ENCODE measurements at places on chromosomes 12 and 14.

GRCh38 chr14:29444805-29445204, 482.8 kb downstream of the PRKD1 start:
- DNase-seq: no peak

DNA sequence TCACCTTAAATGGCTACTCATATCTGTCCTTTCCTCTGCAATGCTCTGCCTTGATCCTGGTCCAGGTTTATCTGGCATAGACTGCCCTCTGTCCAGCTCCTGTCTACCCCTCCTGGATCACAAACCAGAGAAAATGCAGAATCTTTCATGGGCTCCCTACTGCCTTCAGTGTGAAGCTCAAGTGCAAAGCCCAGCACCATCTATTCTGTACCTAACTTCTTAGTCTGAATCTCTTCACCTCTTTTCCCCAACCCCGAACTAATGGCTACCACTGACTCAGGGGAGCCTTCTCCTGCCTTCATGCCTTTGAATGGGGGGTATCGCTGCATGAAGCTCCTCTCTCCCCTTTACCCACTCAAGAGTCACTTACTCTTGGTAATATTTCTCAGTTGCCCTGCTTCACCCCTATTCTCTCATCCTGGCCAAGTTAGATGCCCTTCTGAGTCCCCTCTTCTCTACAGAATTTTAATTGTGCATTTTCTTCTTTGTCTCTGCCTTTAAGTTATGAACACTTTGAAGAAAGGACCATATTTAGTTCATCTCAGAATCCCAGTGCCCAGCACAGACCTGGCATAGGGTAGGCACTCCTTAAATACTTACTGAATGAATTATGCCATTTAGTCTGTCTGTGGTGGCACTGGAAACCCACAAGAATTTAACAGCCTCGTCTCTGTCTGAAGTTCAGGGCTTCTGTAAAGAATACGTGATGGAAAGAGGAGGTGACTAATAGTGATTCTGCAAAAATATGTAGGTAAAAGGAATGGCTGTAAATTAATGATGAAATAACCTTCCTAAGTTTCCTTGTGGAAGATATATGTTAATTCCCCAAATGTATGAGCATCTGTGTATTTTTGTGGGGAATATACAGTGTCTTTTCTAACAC, 191.3 kb upstream of the AMIGO2 start:
- DNase-seq: no peak

GRCh38 chr12:124764451-124764850, 99.2 kb downstream of the SCARB1 start:
- peak; percentile 52 for DNase-seq

DNA sequence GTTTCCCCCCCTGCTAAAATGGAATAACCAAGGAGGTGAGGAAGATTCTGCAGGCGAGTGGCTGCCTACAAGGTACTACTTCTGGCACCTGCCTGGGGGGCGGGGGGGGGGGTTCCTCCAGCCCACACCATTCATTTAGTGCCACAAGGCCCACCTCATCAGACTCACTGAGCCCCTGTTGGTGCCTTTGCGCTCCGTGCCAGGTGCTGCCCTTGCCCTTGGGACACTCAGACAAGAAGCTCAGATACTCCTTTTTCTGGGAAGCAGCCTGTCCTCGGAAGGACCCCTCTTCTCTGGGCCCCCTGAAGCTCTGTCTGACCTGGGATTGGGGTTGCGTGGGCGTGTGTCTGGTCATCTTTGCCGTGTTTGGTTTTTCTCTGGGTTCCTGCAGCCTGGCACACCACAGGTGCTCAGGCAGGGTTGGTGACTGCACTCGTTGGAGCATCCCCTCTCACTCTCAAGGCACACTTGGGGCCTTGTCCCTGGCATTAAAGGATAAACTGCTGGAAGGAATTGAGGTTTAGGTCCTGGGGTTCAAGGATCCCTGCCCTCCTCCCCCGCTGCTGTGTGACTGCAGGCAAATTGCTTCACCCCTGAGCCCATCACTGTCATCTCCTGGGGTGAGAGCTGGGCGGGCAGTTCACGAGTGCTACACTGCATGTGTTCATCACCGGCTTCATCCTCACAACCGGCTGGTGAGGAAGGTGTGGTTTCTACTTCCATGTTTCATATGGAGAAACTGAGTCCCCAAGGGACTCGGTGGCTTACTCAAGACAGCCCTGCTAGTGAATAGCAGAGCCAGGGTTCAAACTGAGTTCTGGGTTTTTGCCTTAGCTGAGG, 16.9 kb downstream of the FAM222A start:
- DNase-seq: no peak

DNA sequence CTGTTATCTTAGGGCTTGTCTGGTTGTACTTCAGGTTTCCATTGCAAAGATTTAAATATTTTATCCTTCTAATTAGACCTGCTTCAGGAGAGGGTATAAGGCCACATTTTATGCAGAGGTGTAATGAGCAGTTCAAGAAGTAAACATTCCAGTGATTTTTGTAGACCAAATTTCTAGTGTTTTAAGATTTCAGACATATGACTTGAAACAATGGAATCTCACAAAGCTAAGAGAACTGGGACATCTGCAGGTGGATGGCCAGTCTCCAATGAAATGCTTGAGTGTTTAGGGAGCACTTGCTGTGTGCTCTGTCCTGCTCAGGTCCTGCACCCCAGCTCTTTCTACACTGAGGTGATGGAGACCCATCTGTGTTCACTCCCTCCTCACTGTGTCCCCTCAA, 7.9 kb downstream of the C14orf132 start:
- no peak for DNase-seq

- no peak for DNase-seq
Measured at GRCh38 chr12:2453076-2453760, 341.6 kb upstream of the FKBP4 start.

GRCh38 chr14:105421723-105422615, 2.3 kb downstream of the MTA1 start:
- DNase-seq: peak; percentile 23

DNA sequence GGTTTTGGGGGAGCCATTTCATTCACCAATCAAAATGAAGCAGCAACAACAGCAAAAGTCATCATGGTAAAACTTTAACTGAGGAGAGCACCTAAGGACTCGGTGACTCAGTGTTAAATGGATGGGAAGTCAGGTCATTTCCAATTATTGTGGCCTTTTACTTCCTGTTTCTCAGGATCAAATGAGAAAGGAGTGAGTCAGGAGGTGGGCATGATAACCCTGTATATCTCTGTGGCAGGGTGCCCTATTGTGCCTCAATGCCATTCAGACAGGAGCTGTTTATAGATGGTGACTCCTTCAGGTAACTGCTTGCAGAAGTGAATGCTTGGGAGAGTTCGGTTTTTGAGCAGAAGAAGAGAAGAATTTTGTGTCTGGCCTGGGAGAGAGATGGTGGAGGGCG, 135.5 kb upstream of the CPM start:
- no peak for DNase-seq

DNA sequence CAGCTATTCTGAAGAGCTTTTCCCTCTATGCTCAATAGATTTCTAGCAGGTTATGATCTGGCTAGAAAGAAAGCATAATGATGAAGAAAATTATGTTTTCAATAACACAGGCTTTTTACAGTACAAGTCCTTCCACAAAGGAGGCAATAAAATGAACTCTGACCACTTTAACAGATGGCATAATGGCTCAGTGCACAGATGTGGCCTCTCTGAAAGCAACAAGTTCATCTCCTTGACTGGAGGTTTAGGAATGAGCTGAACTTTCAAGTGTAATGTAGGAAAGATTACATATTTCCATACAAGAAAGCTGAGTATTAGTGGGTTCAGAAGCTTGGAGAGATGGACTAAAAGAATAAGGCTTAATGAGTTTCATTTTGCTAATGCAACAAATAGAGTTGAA, 147.4 kb downstream of the EFCAB11 start:
- no peak for DNase-seq

DNA sequence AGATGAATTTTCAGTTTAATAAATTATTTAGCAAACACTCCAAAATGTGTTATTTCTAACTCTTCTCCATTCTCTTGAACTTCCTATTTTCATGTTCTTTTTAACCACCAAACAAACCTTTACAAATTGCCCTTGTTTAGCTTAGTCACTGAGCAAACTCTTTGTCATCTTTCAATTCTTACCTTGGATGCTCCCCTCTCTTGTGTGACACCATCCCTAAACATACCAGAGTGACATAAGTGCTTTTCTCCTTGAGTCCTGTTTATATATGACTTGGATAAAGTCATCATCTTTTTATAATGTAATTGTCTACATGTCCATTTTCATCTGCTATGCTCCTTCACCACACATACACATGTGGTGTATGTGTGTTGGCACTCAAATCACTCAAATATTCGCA, 3.4 kb upstream of the TMEM19 start:
- DNase-seq: no peak

GRCh38 chr12:49294804-49295081, 204 bp upstream of the PRPH start:
- DNase-seq: no peak

DNA sequence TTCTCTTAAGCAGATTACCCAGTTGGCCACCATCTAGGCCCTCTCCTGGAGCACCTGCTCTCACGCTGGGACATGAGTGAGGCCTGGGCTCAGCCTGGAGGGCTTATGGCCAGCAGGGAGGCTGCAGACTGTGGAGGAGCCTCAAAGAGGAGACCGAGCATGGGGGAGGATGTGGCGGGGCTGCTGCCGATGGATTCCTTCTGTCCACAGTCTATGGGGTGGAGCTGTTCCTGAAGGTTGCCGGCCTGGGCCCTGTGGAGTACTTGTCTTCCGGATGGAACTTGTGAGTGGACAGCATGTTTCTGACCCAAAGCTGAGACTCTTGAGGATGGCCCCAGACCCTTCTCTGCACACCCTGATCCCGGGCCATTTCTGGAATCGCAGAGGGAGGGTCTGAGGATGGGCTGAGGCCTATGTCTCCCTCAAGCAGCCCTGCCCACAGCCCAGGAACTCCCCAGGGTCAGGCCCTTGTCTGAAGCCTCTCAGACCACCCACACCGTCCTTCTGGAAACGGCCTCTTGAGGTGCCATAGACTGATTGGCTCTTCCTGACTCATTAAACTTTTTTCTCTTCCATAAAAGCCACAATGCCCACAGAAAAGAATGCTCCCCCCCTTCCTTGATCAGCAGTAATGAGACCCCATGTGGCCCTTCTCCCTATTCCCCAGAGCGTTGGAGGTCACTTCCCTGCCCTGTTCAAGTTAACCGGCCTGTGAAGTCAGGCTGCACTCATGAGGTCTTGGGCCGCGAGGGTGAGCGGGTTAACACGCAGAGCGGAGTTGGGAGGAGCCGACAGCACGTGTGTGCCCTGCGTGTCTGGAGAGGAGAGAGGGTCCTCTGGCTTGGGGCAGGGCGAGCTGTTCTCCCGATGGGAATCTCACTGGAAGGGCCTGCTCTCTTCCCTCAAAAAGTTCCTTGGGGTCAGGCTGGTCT, 49.0 kb downstream of the SLC8B1 start:
- no peak for DNase-seq

DNA sequence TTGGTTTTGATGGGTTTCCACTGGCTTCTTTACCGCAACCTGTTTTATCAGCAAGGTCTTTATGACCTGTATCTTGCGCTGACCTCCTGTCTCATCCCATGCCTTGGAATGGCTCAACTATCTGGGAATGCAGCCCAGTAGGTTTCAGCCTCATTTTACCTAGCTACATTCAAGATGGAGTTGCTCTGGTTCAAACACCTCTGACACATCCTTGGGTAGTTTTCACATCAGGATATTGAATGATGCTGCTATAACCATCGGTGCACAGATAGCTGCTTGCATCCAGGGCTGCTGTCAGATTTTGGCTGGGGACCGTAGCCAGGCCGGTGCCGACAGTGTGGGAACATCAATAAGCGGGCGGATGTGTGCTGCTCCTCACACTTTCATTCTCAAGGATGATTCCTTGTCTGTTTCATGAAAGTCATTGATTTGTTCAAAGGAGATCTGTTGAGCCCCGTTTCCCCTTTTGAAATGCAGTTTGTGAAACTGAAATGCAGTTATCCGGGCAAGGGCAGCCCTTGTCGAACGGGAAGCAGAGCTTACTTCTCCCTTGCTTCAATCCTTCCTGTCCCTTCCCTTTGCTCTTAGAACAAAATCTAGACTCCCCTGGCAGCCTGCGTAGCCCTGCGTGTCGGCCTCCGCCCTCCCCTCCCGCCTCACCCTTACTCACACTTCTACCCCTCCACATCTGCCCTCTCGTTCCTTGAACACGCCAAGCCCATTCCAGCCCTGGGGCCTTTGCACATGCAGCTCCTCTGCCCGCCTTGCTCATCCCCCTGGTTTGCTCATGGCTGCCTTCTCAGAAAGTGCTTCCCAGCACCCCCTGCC, 49.2 kb upstream of the NCOR2 start:
- no peak for DNase-seq

DNA sequence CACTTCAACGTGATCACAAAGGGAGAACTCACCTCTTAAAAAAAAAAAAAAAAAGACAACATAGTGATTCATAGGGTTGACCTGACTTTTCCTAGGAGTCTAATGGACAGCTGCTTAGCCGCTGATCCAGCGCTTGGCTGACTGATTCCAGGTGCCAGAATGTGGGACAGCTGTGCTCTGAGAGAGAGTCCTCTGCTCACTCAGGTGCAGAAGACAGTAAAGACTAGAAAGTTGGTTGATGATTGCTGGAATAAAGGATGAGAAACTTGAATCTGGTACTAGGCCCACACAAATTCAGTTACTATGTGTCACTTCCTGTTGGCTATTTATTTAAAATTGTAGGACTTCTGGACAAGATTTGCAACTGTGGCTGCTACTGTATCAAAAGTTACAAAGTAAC, 229.4 kb downstream of the CHST11 start:
- DNase-seq: no peak

Data from stimulated activated naive CD8-positive, alpha-beta T cell treated with anti-CD3 and anti-CD28 coated beads, Interleukin-15, Interleukin-2, amounts not matched to agents 100 U/mL and 50 U/mL, for 24 hours (primary cell).